Activated naive CD8-positive, alpha-beta T cell treated with anti-CD3 and anti-CD28 coated beads, Interleukin-2, amount 10 ng/mL, durations not matched to agents 7 days and 5 days (primary cell): ENCODE measurements at places on chromosomes 16 and 17.

DNA sequence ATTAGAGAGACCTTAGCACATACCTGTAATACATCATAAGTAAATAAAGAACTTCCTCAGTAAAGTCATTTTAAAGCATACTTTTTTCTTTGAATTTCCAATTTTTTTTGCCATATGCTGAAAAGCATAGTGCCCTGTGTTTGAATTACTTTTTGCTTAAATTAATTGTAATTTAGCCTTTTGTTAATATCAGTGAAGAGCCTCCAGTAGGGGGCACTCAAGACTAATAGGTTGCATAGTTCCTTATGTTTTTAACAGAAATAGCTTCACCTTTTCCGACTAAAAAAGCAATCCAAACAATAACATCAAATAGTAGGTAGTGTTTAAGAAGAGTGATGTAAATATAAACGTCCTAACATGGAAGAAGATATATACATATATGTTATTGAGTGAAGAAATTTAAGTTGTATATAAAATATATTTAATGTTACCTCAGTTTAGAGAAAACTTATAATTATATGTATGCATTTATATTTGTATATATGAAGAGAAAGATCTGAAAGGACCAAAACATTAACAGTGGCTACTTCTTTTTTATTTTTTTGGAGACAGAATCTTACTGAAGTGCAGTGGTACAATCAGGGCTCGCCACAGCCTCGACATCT lies 18.6 kb downstream of the RAD51C start:
- no peak for DNase-seq

GRCh38 chr16:17986991-17987390 lies 349.5 kb downstream of the NPIPA8 start:
- DNase-seq: no peak

GRCh38 chr16:14354561-14355351 lies 275.3 kb downstream of the PARN start:
- DNase-seq: no peak

GRCh38 chr16:86075839-86076440 lies 177.0 kb downstream of the IRF8 start:
- DNase-seq: no peak

DNA sequence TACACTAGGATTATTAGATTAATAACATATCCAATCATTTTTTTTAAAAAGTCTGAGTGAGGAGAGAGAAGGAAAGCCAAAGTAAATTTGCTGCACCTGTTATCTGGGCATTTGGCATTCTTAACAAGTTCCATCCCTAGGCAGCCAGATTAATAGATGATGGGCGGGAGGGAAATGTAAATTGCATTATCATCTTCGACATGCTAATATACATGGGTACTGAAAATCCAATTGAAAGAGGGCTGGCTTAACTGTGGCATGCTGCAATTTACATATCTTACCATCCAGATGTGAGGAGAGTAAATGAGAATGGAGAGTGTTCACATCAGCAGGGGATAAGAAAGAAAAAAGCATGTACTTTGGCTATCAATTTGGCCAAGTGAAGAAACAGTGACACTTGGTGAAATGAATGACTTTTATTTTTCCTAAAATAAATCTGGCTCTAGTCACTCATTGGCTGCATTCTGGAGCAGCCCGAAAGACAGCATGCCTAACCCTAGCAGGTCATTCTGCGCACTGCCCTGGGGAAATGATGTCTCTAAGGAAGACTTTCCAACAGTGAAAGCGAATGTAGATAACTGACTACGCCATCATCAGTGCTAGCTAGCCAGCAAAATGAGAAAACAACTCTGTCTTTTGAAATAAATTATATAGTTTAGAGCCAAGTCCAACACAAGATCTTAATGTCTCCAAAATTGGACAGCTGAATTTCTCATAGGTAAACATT lies 57.9 kb downstream of the HYDIN start:
- DNase-seq: no peak

DNA sequence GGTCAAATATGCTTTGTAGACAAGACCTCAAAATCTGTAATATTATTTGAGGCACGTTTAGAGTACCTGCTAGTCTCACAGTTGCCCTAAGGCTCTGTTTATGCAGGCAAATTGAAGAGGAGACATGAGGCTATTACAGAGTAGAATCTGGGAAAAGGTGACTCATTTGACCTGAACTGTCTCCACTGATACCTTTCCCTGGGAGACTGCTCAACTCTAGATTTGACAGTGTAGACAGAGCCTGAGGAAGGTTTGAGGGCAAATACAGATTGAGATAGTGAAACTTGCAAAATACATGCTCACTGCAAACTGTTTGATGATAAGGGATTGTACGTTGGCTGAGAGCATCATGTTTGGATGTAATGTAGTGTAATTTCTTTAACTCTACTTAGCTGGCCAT lies 1266.6 kb upstream of the CDH8 start:
- DNase-seq: no peak

GRCh38 chr17:73132085-73132492 lies 32.7 kb upstream of the SSTR2 start:
- no peak for DNase-seq

GRCh38 chr17:45357364-45357997 lies 40.7 kb upstream of the MAP3K14 start:
- no peak for DNase-seq
